ENCODE measurements at places on chromosomes 1 and 21. TPM values are rescaled to one million over a fixed set of nuclear protein-coding genes. Genes with fewer than 3 reads are reported as not detected.

DNA sequence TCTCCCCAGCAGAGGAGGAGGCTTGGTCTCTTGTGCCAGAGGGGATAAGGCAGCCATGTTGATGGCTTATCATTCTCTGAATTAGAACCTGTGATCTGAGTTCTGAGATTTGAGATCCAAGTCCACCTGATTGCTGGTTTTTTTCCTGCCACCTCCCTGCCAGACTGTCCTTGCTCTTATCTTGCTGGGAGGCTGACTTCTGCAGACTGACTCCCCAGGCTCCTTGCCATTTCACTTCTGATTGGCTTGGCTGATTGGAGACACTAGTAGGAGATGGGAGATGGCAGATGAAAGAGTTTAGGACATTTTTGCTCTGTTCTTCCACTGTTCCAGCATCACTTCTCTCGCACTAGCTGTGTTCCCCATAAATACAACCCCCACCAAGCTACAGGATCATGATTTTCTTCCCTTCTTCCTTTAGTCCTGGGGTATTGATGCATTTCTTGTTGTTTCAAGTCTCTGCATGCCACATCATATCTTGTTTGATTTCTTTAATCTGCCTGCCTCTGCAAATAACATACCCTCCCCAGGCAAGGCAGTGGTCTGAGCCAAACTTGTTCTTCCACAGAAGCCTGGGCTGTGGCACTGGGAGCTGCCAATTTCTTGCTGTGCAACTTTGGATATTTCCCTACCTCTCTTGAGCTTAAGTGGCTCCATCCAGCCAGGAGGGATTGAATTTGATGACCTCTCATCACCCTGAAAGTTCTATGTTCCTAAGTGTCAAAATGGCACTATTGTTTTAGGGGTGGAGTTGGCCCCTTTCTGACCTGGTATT lies 963 bp upstream of the CYP4B1 start:
- H3K4me3 ChIP-seq = no peak overlapping the region
- no peak overlapping the region for H3K27ac ChIP-seq
- no peaks in the 10 kb centered on the region for H3K4me1 ChIP-seq
- H3K27me3 ChIP-seq = no peaks in the 10 kb centered on the region
- H3K36me3 ChIP-seq = no peaks in the 10 kb centered on the region

DNA sequence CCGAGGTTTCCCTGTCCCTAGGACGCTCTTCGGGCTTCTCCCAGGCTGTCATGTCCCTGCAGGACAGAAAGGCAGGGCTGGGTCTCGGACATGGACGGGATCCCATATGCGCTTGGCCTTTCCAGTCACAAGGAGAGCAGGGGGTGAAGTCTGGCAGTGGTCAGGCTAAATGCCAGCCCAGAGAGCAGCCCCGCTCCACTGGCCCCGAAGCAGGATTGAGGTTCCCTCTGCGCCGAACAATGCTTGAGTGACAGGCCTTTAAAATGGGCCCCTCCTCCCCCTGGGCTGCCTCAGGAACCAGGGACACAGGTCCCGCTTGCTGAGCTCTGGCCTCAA lies 12.7 kb downstream of the DRAXIN start:
- H3K4me1 ChIP-seq = no peaks in the 10 kb centered on the region
- no peak for DNase-seq
- H3K27ac ChIP-seq = no peak overlapping the region
- no peaks in the 10 kb centered on the region for H3K27me3 ChIP-seq

- no peaks in the 10 kb centered on the region for H3K36me3 ChIP-seq
- no peak overlapping the region for H3K4me3 ChIP-seq
- H3K27me3 ChIP-seq = no peaks in the 10 kb centered on the region
- no peak for DNase-seq
- no peaks in the 10 kb centered on the region for H3K4me1 ChIP-seq
Measured at GRCh38 chr1:244256086-244256676, 195.5 kb downstream of the ADSS2 start.

The NCAM2 gene
- total RNA-seq = not detected

- H3K27ac ChIP-seq = no peak overlapping the region
- H3K36me3 ChIP-seq = no peaks in the 10 kb centered on the region
Measured at GRCh38 chr1:50980505-50980904, 10.5 kb downstream of the CDKN2C start.

DNA sequence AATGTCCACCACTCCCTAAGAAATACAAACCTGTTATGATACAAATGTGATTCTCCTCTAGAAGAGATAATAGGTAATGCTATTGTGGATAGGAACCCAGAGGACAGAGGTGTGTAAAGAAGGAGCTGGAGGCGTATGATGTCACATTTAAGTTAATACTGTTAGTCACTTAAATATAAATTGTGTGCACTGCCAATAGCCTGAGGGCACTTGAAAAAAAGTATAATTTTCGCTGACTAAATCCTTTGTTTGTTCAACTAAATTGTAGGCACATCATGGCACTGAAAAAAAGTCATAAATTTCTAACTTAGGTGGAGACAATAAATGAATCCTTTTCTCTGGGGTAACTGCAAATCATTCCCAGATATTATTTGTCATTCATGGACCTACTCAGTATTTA lies 4.4 kb downstream of the RCSD1 start:
- DNase-seq = no peak
- H3K36me3 ChIP-seq = no peaks in the 10 kb centered on the region
- H3K4me3 ChIP-seq = no peak overlapping the region
- H3K27me3 ChIP-seq = no peaks in the 10 kb centered on the region
- no peak overlapping the region for H3K27ac ChIP-seq
- peaks cover 11% of the 10 kb centered on the region for H3K4me1 ChIP-seq

The VAV3 gene
- 3.6 TPM for total RNA-seq

- peak; percentile 59 for DNase-seq
- no peaks in the 10 kb centered on the region for H3K36me3 ChIP-seq
- H3K4me1 ChIP-seq = peaks cover 5% of the 10 kb centered on the region
- H3K27ac ChIP-seq = no peak overlapping the region
- H3K27me3 ChIP-seq = no peaks in the 10 kb centered on the region
- H3K4me3 ChIP-seq = no peak overlapping the region
Measured at GRCh38 chr1:7572654-7573152, 198.4 kb upstream of the VAMP3 start.

The IVNS1ABP gene
- 24.1 TPM for total RNA-seq

The DNAJC6 gene
- 1.7 TPM for total RNA-seq

The CELA3A gene
- total RNA-seq = not detected

DNA sequence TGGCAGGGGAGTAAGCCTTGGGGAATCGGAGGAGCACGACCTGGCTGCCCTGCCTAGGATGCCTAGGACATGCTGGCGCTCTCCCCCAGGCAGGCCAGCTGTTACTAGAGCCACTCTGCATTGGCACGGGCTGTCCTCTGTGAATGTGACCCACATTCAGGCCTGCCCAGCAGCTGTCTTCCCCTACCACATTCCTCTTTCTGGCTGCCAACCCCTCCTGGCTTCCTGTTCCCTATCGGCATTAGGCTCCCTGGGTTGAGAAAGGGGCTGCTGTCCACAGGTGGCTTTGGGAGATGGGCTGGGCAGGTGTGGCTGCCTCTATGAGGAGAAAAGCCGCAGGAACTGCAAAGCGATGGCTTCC lies 2.3 kb upstream of the NFASC start:
- H3K4me1 ChIP-seq = no peaks in the 10 kb centered on the region
- no peaks in the 10 kb centered on the region for H3K36me3 ChIP-seq
- H3K4me3 ChIP-seq = no peak overlapping the region
- no peak for DNase-seq

DNA sequence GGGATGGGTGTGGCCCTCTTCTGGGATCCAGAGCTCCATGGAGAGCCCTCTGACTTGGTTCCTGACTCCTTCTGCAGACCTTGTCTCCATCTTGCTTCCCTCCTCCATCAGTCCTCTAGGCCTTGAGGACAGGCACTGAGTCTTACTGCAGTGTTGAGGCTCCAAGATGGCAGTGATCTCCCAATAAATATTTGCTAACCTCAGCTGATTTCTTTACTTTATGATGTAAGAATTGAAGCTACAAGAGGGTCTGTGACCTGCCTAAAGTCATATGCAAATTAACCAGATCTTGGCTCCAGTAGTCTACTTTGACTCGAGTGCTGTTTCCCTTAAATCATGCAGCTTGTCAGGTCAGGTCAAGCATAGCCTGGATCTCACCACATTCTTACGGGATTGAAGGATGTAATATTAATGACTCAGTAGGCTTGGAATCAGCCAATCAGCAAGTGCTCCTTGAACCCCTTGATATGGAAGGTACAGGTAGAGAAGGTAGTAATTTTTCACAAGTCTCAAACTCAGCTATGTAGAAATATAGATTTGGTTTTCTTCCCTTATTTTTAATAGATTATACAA lies 93.0 kb downstream of the CLIC6 start:
- no peaks in the 10 kb centered on the region for H3K27me3 ChIP-seq
- no peak overlapping the region for H3K27ac ChIP-seq
- no peak overlapping the region for H3K4me3 ChIP-seq

DNA sequence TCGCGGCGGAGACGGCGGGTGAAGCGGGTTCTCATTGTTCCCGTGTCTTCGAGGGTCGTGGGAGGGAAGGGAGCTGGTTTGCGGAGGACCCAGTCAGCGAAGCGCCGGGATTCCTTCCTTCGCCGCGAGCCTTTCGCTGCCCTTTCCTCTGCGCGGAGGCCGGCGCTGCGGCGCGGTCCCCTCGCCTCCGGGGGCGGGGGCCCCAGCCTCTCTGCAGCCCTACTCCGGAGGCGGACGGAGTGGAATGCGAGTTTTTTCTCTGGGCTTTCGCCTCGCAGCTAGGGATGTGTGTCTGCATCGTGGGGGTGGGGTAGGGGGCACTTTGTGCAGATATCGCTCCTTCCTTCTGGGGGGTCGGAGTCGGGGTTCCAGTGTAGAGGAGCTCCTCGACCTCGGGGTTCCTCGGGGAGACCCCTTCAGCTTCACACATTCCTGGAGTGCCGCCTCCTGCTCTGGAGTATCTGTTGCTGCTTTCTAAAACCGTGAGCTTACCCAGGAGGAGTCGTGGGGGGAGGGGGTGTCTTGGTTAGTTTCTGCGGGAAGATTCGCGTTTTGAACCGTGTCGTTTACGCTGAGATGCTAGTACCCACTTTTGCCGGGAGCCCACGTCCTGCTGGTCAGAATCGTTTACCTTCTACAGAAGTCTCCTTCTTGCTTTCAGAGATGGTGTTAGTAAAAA lies 595 bp downstream of the RNF2 start:
- peaks cover 10% of the 10 kb centered on the region for H3K4me1 ChIP-seq
- peak overlapping the region; percentile 83 for H3K4me3 ChIP-seq
- H3K36me3 ChIP-seq = no peaks in the 10 kb centered on the region
- H3K27ac ChIP-seq = peak overlapping the region; percentile 62
- peak; percentile 49 for DNase-seq
- H3K27me3 ChIP-seq = no peaks in the 10 kb centered on the region

GRCh38 chr1:155003766-155004351 lies 1.3 kb downstream of the ZBTB7B start:
- H3K27ac ChIP-seq = peak overlapping the region; percentile 94
- H3K36me3 ChIP-seq = no peaks in the 10 kb centered on the region

DNA sequence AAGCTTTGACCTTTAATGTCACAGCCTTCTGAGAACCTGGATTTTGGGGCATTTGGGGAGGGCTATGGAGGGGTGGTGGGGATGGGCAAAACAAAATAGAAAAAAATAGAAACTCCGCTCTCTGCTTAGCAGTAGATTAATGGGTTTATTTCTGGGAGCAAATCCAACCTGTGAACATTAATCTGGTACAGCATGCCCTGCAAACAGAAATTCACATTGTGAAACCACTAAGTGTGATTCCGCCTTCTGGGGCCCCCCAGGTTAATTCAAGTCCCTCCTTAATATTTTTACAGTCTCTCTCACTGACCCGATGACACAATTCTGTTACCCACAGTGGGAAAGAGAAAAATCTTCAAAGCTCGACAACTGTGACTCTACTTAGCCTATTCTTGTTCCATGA lies 76.4 kb downstream of the TIAM1 start:
- no peak for DNase-seq
- H3K36me3 ChIP-seq = no peaks in the 10 kb centered on the region
- H3K4me1 ChIP-seq = no peaks in the 10 kb centered on the region
- no peak overlapping the region for H3K27ac ChIP-seq

The URB1 gene
- 9.3 TPM for total RNA-seq

DNA sequence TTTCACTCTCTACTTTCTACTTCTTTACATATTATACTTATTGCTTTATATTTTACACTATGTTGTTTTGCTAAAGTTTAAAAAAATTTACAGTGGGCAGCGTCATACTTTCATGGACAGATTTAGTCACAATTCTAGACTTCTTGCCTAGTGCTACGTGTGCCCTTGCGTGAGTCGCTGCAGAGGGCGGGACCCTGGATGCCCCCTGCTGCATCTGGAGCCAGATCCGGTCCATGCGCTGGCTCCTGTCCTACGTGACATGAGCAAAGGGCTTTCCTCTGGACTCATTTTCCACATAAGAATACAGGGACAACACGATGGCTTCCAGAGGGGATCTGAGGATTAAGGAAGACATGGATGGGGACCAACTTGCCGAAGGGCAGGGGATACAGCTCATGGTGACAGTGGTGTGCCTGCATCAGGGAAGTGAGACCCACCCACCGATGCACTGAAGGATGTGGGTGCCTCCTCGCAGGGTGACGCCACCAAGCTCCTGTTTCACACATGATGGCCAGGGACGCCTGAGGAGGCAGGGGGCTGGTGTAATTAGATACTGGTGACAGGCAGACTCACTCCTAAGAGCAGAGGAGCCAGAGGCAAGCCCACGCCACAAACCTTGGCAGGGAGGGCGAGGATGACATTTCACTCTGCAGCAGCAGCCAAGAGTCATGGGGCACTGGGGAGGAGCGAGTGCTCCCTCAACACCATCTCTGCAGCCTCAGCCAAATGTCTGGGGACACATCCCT lies 86.6 kb downstream of the DMRTB1 start:
- no peaks in the 10 kb centered on the region for H3K4me1 ChIP-seq
- no peaks in the 10 kb centered on the region for H3K36me3 ChIP-seq
- H3K27me3 ChIP-seq = no peaks in the 10 kb centered on the region

The FTCD gene
- total RNA-seq = 281 TPM

The NEK2 gene
- total RNA-seq = not detected

GRCh38 chr1:3975903-3976630 lies 76.0 kb upstream of the C1orf174 start:
- no peaks in the 10 kb centered on the region for H3K36me3 ChIP-seq
- H3K27ac ChIP-seq = no peak overlapping the region
- H3K4me1 ChIP-seq = no peaks in the 10 kb centered on the region
- no peak overlapping the region for H3K4me3 ChIP-seq
- DNase-seq = no peak

The TRIM45 gene
- total RNA-seq = 0.46 TPM

GRCh38 chr1:39277879-39278278 lies 73.4 kb downstream of the MACF1 start:
- H3K27me3 ChIP-seq = no peaks in the 10 kb centered on the region
- no peaks in the 10 kb centered on the region for H3K4me1 ChIP-seq
- no peak overlapping the region for H3K27ac ChIP-seq

- peaks cover 77% of the 10 kb centered on the region for H3K27me3 ChIP-seq
- peaks cover 14% of the 10 kb centered on the region for H3K4me1 ChIP-seq
- no peaks in the 10 kb centered on the region for H3K36me3 ChIP-seq
- no peak overlapping the region for H3K27ac ChIP-seq
Measured at GRCh38 chr1:180236698-180237509, 6.8 kb downstream of the LHX4 start.

DNA sequence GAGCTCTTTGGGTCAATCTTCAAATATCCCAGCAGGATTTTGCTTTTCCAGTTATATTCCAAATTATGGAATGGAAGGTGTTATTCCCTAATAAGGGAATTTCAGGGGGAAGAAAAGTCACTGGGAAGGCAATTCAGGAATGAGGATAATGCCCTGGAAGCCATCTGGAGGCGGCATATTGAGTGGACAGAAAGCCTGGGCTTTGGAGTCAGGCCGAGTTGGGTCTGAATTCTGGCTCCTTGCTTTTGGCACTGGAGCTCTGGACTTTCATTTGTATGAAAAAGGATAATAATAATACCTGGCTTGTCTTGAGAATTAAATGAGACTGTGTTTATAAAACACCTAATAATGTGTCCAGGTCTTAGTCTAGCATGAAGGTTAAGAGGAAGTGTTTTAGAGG lies 16.5 kb downstream of the GREM2 start:
- H3K27me3 ChIP-seq = no peaks in the 10 kb centered on the region
- no peaks in the 10 kb centered on the region for H3K36me3 ChIP-seq
- no peak overlapping the region for H3K4me3 ChIP-seq
- peaks cover 58% of the 10 kb centered on the region for H3K4me1 ChIP-seq
- peak overlapping the region; percentile 92 for H3K27ac ChIP-seq
- DNase-seq = no peak

The GJA9 gene
- total RNA-seq = not detected

The CELA3B gene
- total RNA-seq = not detected

Data from right lobe of liver (tissue), 6 donors.